ENCODE measurements at places on chromosomes 5 and 9.
A peak's percentile ranks its signal among the peaks of the same experiment; 100 is the strongest.

DNA sequence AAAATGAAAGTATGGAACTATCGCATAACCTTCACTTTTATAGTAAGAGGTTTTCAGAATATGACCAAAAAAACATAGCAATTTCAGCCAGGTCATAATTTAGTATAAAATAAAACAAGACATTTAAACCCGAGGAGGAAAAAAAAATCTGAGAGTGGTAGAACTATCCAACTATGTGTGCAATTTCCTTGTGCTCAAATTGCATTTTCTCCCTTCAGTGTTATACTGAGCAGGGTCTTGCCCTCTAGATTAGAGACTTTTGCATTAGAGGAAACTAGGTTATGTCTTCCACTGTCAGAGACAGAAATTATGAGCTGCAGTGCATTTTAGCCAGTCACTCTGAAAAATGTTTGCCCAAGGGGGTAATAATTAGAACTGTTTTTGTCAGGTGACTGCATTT, 330.6 kb downstream of the NR2F1-AS1 start:
- no peak for DNase-seq

- no peak for DNase-seq
Observed at GRCh38 chr5:78542321-78542840, 106.2 kb downstream of the LHFPL2 start.

- no peak for DNase-seq
Observed at GRCh38 chr5:139188558-139189270, 9.5 kb downstream of the SIL1 start.

- no peak for DNase-seq
Observed at GRCh38 chr9:108579757-108580439, 275.9 kb downstream of the ACTL7B start.

DNA sequence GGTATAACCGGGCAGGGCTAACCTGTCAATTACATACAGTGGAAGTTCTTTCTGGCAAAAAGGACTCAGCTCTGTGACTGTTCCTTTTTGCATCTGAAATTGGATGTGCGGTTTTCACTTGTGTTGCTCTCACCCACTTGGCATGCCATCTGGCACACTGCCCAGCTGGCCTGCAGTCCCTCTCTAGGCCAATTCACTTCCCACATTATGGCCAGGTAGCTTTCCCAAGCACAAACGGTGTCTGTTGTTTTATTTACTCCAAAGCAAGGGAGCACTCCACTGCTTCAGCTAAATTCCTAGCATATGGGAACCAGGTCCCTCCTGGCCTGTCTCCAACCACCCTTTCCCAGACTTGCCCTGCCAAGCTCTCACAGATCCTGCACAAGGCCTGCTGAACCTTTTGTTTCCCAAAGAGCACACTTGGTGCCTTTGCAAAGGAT, 132.5 kb downstream of the SEMA6A start:
- DNase-seq: no peak

GRCh38 chr9:23581931-23582330, 244.1 kb downstream of the ELAVL2 start:
- DNase-seq: no peak

DNA sequence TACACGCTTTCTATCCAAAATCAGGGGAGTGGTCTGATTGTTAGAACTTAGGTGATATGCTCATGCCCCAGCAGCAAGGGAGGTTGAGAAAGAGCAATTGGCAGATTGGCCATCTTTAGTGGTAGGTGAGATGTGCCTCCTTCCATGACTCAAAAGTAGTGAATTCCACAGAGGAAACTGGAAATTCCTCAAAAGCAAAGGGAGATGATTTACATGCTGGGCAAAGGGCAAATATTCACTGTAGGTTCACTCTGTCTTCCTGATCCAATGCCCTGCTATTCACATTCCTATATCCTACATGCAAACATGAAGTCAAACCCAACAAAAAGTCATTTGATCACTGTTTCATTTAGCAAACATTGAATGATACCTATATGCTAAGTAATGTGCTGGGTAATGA, 130.1 kb upstream of the ZNF608 start:
- DNase-seq: no peak

DNA sequence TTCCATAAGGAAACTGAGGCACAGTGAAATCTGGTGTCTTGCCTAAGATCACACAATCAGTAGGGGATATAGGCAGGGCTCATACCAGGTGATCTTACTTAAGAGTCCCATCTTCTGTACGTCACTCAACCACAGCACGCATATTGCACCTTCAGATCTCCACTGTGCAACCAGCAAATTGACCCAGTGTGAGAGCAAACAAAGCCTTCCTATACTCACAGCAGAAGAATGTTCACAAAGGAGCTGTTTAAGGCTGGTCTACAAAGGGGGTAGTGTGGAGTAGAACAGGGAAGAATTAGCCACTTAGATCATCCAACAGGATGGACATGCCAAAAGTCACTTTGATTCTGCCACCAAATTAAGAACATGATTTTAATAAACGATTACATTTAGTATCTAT, 305.9 kb downstream of the SLIT3 start:
- DNase-seq: no peak

DNA sequence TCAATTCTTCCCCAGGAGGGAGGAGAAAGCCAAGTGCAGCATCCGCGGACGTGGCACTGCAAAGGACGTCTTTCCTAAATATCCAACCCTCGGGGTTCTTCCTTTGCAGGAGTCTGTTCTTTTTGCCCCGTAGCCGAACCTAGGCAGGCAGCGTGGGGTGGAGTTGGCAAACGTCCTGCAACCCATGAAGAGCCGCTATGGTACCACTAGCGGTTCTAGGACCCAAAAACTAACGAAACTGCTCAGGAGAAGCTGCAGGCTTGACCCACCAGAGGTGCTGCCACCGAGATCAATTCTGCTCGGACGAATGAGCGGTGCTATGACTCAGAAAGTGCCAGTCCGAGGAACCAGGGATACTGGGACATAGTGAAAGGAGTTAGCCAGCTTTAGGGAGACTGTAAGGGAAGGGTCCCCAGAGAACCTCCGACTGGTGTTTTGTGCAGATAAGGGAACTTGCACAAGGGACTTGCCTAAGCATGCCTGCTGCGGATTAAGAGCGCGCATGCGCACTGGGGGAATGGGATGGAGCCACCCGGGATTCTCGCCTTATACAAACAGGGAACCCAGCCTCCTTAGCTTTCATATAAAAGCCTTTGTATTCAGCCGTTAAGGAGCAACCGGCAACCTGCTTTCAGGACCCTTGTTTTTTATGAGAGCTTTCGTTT, 32.7 kb downstream of the ANXA2R start:
- DNase-seq: peak; percentile 71

- no peak for DNase-seq
Observed at GRCh38 chr5:71732011-71732410, 12.9 kb downstream of the CARTPT start.

DNA sequence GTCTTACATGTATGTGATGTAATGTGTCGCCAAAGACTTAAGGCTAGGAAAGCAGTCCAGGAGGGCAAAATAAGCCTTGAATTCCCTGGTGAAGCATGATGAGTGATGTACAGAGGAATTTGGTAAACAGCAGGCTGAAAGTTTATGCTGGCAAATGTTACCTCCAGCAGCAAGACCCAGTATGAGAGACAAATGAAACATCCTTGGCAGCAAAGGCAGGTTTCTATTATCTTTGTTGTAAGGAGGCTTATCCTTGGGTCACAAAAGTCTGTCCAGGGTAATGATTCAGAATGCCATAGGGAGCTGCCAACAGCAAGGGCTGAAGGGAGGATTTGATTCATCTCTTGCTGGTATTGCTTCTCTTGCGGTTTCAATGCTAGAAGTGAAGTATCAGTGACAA, 75.9 kb upstream of the HTR4 start:
- no peak for DNase-seq

- no peak for DNase-seq
Observed at GRCh38 chr5:104739503-104739902, 1176.9 kb upstream of the NUDT12 start.

DNA sequence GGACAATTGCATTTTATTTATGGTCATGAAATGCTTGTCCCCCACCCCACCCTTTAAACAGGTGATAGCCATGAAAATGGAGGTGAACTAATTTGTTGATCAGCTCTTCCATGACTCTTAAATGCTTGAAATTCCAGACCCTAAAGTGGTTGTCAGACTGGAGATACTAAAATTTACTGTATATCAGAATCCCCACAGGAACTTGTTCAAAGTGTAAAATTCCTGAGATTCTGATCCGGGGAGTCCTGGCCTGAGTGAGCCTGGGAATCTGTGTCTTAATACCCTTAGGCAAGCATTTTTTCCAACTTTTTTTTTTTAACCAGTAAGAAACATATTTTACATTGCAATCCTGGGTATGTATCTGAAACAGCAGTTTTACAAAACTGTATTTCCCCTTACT, 4.7 kb downstream of the SKP2 start:
- DNase-seq: no peak

DNA sequence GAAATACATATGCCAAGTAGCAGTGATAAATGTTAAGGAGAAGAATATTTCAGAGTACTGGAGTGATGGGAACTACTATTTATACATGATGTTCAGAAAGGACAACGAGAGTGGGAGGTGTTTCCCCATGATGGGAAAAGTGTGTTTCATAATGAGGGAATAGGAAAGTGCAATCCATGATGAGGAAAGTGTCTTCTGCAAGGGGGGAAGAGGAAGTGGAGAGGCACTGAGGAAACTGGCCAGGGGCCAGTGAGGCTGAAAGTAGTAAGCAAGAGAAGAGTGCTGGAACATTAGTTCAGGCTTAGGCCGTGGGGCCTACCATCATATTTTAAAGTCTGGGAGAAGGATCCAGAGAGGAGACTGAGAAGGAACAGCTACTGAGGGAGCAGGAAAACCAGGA, 327.2 kb downstream of the SLF1 start:
- no peak for DNase-seq

- no peak for DNase-seq
Observed at GRCh38 chr9:122402403-122402871, 31.6 kb downstream of the PTGS1 start.

DNA sequence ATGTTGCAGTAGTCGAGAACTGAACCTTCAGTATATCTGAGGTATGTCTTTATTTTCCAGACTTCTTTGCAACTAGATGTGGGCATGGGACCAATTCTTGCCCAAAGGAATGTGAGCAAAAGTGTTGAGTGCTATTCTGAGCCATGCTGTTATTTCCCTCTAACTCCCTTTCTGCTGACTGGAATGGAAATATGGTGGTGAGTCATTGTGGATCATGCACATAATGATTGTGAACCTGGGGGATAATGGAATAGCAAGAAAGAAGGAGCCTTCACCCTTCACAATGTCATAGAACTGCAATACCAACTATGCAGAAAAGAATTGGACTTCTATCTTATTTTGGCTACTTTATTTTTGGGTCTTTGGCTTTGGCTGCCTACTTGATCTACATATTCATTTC, 10.3 kb upstream of the DOCK2 start:
- no peak for DNase-seq

GRCh38 chr5:135944967-135945560, 9.7 kb downstream of the LECT2 start:
- DNase-seq: peak; percentile 16

- no peak for DNase-seq
Observed at GRCh38 chr5:72630081-72630480, 122.9 kb upstream of the ZNF366 start.

- DNase-seq: no peak
Observed at GRCh38 chr5:7745882-7746610, 104.9 kb downstream of the CFAP90 start.

DNA sequence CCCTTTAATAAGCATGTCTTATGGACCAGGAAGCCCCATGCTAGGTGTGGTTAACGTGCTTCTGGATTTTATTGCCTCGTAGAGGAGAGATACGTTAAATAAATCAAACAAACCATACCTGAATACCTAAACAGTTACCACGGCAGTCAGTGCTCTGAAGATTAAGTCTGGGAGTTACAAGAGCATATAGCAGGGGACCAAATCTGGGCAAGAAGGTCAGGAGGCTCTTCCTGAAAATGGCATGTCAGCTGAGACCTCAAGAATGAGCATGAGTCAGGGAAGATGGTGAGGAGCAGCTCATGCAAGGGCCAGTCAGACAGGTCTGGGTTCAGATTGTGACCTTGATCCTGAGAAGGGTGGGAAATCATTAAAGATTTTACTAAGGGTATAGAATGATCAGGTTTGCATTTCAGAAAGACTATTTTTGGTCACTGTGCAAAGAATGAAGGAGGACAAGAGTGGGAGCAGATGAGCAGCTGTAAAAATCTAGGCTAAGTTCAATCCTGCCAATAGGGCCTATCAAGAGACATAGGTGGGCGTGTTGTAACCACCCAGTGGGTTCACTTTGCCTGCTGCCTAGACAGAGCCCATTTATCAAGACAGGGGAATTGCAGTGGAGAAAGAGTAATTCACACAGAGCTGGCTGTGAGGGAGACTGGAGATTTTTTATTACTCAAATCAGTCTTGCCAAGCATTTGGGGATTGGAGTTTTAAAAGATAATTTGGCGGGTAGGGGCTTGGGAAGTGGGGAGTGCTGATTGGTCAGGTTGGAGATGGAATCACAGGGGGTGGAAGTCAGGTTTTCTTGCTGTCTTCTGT, 4.8 kb upstream of the ZNF366 start:
- DNase-seq: no peak

DNA sequence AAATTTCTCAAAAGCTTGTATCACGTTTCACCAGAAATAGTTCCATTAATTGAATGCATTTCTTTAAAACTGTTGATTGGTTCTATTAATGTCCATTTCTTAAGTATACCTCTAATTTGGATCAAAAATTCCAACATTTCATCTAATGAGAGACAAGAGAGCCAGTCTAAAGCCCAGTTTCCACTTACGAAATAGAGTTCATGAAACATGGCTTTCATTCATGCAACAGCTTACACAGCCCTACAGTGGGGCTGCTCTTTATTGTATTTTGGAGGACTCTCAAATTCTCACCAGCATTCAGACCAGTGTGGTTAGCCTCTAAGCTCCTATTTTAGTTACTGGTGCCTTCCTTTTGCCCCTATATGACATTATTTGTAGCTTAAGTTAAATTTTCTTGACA, 566.9 kb upstream of the RGMB start:
- DNase-seq: no peak

GRCh38 chr5:135453613-135454012, 1.5 kb upstream of the TIFAB start:
- DNase-seq: no peak

DNA sequence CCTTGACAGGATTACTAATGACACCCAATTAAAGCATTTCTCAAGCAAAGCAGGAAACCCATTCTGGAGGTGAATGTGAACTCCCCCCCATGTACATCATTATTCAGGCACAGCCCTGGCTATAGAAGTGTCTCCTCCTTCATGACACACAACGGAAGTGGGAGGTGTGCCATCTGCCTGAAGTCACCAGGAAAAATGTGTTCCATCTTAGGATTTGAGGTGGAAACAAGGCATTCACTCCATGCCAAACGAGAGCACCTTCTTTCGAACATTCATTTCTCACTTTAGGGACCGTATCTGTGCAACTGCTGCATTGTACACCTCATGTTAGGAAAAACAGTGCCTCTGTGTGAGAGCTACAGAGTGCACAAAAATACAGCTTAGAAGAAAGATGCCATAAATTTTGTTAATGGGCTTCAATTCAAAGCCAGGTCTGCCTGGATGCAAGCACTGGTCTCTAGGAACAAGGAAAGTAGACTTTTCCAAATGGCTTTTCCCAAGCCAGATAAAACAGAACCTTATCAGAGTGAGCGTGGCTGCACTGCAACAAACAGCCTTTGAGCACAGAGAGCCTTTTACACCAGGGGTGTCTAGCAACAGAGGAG, 19.4 kb downstream of the GOLM1 start:
- no peak for DNase-seq
